ENCODE measurements at places on chromosomes 3 and 15.

GRCh38 chr3:141431411-141432378, 55.1 kb upstream of the RASA2 start:
- no peak for DNase-seq

GRCh38 chr3:105938101-105938500, 69.3 kb upstream of the CBLB start:
- peak; percentile 91 for DNase-seq

DNA sequence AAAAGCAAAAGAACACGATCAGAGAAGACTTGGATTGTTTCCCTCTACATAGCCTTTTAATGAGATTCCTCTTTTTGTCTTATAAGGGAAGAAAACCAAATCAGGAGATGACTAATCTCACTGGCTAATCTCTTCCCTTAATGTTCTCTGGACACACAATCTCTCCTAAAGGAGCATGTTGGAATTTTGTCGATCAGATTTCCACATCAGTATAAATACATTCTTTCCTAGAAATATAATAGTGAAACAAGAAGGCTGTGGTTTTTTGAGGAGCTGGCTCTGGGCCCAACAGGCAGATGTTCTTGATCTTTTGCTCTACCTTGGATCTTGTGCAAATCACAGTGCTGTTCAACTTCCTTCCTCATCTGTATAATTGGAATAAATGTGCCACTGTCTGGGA, 94.0 kb downstream of the GTPBP8 start:
- DNase-seq, result no peak

DNA sequence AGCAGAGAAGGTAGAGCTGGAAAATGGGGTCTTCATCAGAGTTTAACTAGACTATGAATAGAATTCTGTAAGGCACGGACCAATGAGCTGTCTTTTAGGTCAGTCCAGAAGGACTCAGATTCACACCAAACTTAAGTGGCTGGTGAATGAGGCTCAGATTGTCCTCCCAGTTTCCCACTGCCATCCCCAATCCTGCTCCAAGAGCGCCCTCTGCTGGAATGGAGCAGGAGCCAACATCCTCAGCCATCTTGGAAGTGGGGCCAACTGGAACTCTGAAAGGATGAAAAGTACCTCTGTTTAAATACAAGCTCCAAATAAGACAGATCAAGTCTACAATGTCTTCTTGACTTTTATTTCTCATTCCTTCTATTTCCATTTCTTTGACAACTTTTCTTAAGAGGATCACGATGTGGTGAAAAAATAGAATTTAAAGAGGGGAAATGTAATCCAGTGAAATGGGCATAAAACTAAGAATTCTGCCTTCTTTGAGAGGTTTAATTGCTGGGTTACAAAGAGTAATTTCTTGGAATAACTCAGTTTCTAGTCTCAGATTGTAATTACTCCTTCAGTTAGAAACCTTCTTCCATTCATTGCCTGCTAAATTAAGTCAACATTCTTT, 217.1 kb upstream of the TPRG1 start:
- peak; percentile 75 for DNase-seq

- no peak for DNase-seq
Observed at GRCh38 chr15:73628976-73629797, 4.0 kb downstream of the NPTN start.

DNA sequence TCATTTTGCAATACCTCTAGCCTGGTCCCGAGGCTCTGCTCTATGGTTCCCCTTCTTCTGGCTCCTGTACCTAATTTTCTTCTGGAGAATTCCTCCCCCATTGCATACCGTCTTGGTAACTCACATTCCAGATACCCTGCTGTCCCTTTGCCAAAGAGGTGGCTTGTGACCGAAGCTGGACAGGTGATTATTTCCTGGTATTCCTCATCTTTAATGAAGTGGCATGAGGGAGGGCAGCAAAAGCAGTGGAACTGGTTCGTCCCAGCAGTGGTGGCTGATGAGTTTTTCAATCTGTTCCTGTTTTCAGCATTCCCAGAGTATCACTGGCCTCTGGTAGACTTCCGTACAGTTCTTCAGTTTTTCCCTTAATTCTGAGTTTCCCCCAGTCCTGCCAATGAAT, 186.2 kb upstream of the CADPS start:
- DNase-seq, result no peak

GRCh38 chr15:96184297-96184696, 146.2 kb upstream of the NR2F2 start:
- no peak for DNase-seq

GRCh38 chr3:166461626-166462025, 624.4 kb upstream of the BCHE start:
- no peak for DNase-seq

DNA sequence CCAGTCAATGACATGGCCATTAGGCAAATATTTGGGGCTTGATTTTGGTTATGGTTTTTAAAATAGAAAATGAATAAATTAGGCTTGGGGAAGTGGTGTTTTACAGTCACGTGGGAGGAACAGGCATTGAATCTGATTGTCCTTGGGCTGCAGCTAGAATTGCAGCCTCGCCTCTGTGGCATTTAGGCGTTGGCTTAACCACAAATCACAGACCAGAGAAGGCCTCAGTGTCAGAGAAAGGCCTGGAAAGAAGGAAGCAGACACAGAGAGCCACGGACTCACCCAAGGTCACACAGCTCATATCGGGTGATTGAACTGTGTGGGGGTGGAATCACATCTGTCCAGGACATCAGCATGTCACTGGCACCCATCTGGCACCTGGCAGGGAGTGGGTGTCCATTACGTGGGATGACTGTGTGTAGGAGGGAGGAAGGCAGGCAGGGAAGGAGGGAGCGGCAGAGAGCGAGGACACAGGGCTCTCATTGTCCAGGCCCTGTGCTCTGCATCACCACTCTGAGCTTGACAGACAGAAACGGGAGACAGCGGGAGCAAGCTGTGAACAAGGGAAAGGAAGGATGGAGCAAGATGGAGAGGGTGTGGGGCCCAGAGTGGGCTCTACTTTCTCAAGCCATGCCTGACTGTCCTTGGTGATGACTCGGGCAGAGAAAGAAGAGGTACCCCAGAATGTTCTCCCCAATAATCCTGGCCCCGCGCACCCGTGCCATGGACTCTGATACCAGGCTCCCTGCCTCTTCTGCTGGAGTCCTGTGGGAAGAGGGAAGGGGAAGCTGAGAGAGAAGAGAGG, 186.4 kb downstream of the FAM43A start:
- no peak for DNase-seq

DNA sequence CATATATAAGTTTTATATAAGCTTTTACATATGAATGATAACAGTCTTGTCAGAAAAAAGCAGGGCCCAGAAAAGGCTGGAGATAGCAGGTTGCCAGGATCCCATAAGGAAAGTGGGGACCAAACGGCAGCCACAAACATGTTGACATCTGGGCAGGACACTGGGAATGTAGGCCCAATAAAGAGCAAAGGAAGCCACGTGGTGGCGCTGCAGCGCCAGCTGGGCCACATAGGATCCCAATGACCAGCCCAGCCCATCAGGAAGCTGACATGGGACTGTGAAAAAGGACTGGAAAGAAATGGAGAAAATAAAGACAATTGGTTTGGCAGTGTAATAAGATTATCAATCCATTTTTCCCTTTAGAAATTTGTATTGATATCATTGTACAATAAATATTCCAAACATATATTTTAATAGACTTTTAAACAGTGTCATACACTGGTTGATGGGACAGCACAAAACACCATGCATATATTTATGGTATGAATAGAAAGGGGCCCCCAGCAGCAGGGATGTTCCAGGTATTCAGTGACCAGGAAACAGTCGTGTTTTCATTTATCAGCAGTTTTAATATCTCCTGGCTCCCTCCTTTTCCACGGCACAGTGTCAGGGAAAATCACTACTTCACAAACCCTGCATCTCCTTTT, 89.0 kb upstream of the STRIT1 start:
- DNase-seq, result no peak

DNA sequence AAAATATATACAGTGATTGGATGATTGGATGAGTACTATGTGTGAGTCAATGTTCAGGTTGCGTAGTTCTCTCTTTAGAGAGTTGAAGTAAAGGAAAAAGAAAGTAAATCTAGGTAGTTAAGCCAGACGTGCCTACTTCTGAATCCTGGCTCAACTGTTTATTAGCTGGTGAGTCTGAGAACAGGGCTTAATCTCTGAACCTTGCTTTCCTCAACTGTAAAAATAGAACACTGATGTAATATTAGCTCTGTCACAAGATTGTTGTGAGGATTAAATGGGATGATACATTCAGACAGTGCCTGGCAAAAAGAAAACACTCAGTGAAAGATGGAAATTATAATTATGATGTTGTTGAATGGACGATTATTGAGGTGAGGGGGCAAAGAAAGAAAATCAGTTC, 413.4 kb downstream of the MAGI1 start:
- DNase-seq, result no peak

- DNase-seq, result no peak
Observed at GRCh38 chr15:68389936-68390817, 41.8 kb downstream of the ITGA11 start.

- DNase-seq, result no peak
Observed at GRCh38 chr15:28115871-28116270, 16.8 kb upstream of the OCA2 start.

- DNase-seq, result no peak
Observed at GRCh38 chr3:195077611-195078540, 193.1 kb downstream of the XXYLT1 start.

DNA sequence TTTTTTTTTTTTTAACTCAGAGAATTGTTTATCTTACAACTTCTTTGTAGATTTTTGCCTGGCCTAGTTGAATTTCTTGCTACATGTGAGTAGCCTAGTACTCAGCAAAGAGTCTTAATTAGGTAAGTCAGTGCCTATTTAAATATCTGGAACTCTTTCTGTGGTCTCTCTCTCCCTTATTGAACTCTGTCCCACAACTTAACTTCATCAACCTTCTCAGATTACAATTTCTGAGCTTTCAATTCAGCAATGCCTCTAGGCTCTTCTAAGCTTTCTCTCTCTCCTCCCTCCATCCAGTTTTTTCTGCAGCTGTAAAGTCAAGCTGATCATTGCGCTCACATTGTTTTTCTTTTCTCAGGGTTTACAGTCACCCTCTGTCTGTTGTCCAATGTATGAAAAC, 517.6 kb upstream of the ROBO1 start:
- no peak for DNase-seq

- no peak for DNase-seq
Observed at GRCh38 chr3:159252772-159253384, 451.0 kb downstream of the MFSD1 start.

DNA sequence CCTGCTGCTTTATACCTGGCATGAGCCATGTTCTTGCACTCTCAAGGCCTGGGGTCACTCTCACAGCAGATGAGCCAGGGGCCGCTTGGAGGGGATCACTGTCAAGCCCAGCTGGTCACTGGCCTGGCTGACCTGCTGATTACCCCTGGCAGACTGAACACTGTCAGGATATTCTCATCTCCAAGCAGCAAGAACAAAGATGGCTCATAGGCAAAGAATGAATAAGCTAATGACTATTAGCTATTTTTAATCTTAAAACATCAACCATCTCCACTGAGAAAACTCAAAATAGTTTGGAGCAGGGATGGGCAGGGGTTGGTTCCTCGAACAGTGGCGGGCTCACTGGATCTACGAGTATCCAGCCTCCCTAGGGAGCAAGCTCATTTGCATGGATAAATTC, 64.4 kb upstream of the ACAN start:
- no peak for DNase-seq

- no peak for DNase-seq
Observed at GRCh38 chr3:94862703-94863102, 799.8 kb downstream of the NSUN3 start.
